ENCODE measurements at places on chromosomes 16 and 17.

DNA sequence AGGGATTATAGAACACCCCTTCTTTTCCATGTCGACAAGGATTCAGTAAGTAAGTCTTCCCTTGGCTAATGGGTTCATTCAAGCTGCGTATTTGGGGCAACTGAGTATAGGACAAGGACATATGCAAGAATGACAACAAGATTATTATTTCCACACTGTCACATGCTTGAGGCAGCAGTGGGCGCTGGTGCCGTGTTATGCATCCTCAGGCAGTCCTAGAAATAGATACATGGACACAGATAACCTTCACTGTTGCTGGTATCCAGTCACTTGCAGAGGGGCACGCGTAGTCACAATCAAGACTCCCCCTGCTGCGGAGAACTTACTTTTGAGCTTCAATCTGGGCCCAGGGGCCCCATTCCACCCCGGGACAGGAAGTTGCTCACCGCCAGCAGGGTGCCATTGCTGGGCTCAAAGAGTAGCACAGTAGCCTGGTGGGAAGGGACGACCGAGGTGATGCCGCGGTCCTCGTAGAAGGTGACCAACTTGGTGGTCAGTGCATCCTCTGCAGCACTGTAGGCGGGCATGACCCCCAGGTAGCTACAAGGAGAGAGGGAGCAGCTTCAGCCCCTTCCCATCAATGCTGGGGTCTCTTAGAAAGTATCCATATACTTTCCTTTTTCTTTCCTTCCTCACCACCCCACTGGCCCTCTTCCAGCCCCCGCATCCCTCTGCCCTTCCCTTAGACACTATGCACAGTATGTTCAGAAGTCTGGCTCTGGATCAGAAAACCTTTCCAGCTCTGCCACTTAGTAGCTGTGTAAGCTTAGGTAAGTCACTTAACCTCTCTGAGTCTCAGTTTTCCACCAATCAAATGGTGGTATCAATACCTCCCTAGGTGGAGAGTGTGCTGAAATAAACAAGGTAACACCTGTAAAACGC is 804 bp downstream of the CRYM start:
- DNase-seq = no peak

DNA sequence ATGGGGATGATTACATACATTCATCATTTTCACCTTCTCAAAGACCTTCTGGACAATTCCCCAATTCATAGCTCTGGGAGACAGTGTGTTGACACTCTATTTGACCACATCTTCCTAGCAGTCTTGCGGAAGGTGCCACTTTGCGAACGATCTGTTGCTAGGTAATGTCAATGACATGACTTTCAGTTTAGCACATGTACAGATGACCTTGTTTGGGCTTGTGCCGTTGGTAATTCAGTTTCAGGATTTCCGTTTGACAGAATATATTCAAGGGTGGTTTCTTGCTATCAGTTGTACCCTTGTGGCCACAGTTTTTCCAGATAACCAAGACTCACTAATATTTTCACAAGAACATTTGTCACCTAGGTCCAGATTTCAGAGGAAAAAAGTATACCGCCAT is 478.2 kb downstream of the WWOX start:
- DNase-seq = no peak

DNA sequence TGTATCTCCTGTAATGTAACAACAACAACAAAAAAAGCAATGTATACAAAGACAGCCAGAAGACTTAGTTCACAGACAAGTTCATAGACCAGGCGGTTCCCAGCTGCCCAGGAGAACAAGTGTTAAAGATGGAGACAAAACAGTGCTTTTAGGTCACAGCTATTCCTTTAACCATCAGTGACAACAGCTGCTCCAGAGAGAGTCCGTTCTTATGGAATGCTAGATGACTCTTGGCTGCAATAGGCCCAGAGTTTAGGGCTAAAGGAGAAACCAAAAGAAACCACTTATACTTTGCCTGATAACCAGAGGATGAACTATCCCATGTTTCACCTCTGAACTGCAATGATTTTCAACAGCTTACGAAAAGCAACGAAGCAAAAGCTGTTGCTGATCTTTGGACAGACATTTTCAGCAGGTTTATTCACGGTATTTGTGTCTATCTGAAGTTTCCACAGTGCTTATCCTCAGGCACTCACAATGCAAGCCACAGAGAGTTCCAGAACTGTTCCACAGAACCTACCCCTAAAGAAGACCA is 6.0 kb downstream of the ZCCHC14 start:
- DNase-seq = no peak

DNA sequence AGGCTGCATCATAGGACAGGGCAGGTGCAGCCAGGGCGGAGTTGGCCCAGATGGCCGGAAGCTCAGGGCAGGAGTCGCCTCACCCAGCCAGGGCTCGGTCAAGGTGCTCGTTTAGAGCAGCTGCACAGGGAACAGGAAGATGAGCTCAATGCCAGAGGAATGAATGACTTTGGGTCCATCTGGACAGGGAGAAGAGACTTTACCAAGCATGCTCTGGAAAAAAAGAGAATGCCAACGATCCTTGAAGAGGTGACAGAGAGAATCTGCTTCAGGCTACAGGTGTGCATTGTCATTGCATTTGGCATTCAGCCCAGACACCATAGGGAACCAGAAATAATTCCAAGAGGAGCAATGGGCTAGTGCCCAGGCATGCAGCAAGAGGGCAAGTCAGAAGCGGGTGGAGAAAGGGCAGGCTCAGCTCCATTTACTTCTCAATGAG is 6.7 kb upstream of the MPP3 start:
- DNase-seq = no peak

GRCh38 chr16:10877472-10877946 is 507 bp downstream of the CIITA start:
- no peak for DNase-seq

DNA sequence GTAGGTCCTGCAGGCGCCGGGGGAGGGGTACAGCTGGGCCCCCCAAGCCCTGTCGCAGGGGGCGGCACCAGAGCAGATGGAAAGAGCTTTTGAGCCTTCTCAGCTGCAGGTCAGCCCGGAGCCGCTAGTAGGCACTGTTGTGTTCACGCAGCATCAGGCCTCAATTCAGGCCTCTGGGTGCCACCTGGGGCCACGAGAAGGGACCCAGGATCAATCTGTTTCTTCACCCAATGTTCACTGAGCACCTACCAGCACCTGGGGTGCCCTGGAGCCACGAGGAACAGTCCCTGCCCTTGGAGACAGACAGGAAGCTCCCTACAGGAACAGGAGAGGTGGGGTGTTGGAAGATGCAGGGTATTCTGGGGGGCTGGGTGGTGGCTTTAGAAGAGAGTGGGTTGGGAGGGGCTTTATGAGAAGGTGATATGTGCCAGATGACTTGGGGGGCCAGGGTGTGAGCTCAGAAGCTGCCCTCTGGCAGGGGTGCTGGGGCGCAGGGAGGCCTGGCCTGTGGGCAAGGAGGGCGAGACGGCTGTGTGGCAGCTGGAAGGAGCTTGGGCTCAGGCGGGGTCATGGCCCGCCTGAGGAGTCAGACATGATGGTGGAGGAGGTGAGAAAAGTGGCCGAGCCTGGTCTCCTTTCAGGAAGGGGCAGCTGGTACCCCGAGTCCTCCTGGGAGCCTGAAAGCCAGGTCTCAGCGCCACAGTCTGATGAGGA is 121.9 kb upstream of the GSE1 start:
- no peak for DNase-seq
